ENCODE measurements at places on chromosomes 13 and 19. TPM values are rescaled to one million over a fixed set of nuclear protein-coding genes. Genes with fewer than 3 reads are reported as not detected.

DNA sequence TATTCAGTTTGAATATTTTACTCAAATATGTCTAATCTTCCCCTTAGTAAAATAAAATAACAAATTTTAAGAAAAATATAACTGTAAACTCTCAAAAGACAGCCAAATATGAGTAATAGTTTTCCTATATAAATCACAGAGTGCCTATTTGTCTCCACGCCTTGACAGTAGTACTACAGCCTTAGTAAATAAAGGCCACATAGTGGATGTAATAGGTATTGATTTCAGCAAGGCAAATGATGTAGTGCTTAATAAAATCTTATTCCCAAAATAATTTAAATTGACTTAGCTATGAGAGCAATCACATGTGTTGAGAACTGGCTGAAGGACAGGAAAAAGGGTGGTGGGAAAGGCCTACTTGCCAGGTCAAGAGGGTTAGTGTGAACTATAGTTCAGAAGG lies 747.2 kb downstream of the OLFM4 start:
- no peak for DNase-seq

- no peak for DNase-seq
Observed at GRCh38 chr13:30719525-30719914, 15.8 kb upstream of the ALOX5AP start.

DNA sequence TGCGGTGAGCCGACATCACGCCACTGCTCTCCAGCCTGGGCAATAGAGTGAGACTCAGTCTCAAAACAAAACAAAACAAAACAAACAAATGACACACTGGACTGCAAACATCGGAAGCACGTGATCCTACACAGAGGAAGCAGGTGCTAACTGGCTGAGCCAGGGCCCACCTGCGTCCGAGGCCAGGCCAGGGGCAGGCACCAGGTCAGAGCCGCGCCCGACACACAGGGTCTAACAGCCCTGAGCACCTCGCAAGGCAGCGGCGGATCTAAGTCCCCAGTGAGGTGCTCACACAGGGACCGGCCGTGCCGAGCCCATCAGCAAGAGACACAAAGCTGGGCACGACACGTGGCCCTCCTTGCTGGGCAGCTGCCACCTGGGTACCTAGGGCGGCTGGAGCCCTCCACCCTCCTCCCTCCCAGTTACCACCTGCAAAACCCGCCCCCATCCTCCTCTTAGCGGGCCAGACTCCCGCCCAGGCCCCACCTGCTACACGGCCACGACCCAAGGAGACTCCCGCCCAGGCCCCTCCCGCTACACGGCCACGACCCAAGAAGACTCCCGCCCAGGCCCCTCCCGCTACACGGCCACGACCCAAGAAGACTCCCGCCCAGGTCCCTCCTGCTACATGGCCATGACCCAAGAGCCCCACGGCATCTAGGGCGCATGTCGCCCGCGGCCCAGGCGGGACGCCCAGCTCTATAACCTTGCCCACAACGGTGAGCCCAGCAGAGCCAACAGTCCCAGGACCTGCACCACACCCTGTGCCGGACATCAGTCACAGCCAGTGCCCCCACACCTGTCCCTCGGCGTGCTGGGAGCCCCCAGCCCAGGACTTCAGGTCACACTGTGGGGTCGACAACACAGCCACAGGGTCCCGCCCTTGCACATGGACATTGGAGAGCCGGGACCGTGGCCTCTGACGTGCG lies 15.6 kb downstream of the AP3D1 start:
- DNase-seq, result no peak

Gene MIER2
- total RNA-seq, result 9.2 TPM

Measured in tongue (tissue), 3 donors.